ENCODE measurements at places on chromosomes 1 and 21. TPM values are rescaled to one million over a fixed set of nuclear protein-coding genes. Genes with fewer than 3 reads are reported as not detected.

The PLA2G2F gene
- 9.2 TPM for total RNA-seq

- DNase-seq = no peak
Measured at GRCh38 chr1:50936321-50936720, 23.7 kb downstream of the FAF1 start.

The MTHFR gene
- 26.6 TPM for total RNA-seq

GRCh38 chr1:95201905-95202304, 32.1 kb upstream of the RWDD3 start:
- DNase-seq = no peak

The NMNAT2 gene
- total RNA-seq = 1.0 TPM

DNA sequence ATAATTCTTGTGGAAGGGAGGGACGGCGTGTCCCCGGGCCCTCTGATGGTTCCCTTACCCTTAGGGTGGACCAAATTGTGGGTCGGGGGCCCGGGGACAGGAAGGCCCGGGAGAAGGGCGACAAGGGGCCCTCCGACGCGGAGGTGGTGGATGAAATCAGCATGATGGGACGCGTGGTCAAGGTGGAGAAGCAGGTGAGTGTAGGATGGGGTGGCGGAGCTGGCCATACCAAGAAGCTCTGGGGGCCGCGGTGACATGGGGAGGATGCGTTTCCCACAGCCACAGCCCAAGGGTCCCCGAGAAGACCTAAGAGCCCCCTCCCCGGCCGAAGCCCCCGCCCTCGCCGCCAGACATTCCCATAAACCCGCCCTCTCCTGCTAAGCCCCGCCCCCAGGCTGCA, 24.6 kb downstream of the CITED4 start:
- no peak for DNase-seq

The SGIP1 gene
- 6.9 TPM for total RNA-seq

The SNX27 gene
- 18.1 TPM for total RNA-seq

The RXFP4 gene
- total RNA-seq = not detected

All from kidney epithelial cell (primary cell).